ENCODE measurements at places on chromosomes 4 and X. TPM values are rescaled to one million over a fixed set of nuclear protein-coding genes. Genes with fewer than 3 reads are reported as not detected.

GRCh38 chr4:6069845-6070709 lies 51.8 kb upstream of the C4orf50 start:
- no peak for DNase-seq

DNA sequence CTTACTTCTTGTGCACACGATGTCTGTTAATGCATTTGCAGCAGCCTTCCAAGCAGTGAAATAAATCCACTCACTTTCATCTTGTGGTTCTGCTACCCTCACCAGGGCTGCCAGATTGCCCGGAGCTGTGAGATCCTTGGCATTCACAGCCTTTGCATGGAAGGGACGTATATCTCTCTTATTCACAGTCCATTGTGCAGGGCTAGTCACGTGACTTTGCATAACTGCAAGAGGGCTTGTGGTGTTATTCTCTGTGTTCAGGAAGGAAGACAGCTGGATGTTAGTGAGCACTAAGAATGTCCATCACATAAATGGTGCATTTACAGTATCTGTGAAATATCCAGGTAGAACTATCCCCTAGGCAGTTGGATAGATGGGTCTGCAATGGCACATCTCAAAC lies 96.5 kb upstream of the BEND4 start:
- DNase-seq: no peak

Gene RAI2
- total RNA-seq: 0.13 TPM

Gene EMCN
- total RNA-seq: 105 TPM

DNA sequence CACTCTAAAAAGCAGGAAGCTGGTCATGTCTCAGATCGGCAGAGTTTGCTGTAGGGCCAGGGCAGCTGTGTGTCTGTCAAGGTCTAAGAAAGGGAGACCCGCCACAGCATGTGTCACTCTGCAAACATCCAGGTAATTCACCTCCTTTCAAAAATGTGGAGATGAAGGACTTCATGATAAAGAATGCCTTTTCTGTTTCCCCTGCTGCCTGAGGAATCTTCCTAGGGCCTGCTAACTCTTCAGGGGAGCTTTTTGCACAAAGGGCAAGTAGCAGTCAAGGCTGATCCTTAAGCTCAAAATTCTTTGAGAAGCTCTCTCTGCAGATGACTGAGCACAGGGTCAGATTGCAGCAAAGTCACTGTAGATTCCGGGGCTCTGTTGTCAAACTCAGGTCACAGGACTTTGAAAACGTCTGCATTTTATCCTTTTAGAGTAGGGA lies 21.1 kb downstream of the RASL11B start:
- no peak for DNase-seq

DNA sequence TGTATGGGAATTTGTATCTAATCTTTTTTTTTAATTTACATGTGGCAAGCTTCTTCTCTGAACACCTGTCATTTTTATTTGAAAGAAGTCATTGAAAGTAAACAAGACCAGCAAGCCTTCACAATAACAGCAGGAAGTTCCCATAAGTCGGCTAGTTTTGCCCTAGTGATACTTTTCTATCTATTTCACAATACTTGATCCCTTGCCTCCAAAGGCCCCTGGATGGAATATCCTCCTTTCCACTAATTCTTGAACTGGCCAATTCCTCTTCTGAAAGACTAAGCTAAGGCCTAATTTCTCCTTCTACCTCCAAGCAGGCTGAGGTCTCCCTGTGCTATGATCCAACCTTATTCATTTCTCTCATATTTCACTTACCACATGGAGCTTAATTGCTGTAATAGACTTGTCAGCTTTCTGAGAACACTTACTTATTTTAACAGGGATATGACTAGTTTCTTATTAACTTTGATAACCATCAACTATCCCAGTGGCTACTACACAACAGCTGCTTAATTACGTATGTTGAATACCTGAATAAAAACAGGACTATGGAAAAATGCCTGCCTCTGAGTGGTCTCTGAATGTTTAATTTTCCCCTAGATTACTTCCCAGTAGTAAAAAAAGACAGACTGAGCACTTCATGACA lies 194.2 kb downstream of the MAD2L1 start:
- no peak for DNase-seq

DNA sequence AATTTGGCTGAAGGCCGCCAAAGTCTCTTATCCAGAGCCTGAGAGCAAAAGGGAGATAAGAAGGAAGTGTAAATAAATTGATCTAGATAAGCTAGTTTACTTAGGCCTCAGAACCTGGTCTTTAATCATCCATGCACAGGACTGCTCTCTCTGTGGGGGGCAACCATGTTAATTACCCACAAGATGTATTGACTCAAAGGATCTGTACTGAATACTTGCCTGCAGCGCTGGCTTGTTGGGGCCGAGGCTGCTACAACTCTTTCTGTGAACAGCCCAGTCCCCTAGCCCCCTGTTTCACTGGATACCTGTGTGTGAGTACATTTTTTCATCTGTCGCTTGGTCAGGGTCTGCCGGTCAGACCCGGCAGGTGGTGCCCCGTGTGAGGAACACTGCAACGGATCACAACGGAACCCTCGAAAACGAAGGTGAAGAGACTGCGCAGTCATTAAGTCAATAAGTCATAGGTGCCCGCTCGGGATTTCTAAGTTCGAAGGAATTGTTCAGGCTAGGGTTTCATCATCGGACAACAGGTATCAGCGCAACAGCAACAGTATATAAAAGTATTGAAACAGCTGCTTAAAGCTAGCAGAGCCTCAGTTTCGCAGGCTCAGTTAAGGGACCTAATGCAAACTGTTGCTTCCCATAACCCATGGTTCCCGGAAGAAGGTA lies 8.3 kb downstream of the MAGEA11 start:
- DNase-seq: no peak

Gene PFKFB1
- not detected for total RNA-seq

DNA sequence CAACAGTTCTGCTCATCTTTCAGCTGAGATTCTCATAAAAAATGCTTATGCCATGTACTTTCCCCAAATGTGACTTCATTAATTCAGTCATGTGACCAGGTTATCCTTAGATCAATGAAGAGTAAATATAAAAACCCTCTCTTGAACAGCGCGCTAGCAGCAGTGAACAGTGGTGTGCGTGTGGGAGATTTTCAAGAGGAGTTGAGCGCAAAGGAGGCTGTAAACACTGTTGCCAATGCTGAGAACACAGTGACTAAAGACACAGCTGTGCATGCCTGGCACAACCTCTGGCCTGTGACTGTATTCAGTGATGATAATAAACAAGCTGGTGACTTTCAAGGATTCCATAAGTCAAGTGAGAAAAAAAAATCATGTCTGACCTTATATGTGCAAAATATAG lies 25.1 kb downstream of the MSX1 start:
- DNase-seq: no peak

- no peak for DNase-seq
Observed at GRCh38 chr4:151472711-151473110, 63.7 kb downstream of the FHIP1A start.

DNA sequence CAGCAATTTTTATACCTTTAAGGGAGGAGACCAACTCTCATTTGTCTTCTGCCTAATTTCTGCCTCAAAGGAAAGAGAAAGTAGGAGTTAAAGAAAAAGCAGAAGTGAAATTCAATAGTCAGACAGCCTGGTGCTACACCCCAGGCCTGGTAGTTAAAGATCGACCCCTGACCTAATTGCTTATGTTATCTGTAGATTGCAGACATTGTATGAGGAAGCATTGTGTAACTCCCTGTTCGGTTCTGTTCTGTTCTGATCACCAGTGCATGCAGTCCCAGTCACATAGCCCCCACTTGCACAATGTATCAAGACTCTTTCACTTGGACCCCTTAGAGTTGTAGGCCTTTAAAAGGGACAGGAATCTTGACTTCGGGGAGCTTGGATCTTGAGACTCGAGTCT lies 335.9 kb upstream of the AR start:
- DNase-seq: no peak

DNA sequence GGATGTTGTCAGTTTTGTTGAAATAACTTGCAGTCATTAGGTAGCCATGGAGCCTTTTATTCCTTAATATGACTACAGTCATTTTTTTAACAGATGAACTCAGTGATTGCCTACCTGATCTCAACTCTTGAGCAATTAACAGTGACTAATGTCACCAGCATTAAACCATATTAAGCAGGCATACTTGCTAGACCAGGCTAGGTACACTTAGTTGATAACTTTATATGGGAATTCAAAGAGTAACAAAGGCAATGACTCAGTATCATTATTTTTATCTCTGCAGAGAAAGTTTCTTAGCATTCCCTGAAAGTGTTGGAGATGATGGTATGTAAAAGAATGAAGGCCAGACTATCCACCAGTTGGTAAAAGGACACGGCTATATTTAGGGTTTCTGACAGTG lies at the start of gene C4orf54:
TSS of gene C4orf54 (minus strand) at position 31 of the 400 bp plus-strand sequence. CDS start 3,180 bp downstream, outside the sequence.
- DNase-seq: no peak

GRCh38 chr4:11973270-11973669 lies 544.6 kb upstream of the HS3ST1 start:
- no peak for DNase-seq

GRCh38 chrX:118571836-118572235 lies 76.2 kb downstream of the DOCK11 start:
- no peak for DNase-seq

Gene ARAP2
- total RNA-seq: 0.14 TPM

Gene KDR
- total RNA-seq: 200 TPM

- DNase-seq: no peak
Observed at GRCh38 chrX:1418901-1419544, 27.1 kb upstream of the SLC25A6 start.

- no peak for DNase-seq
Observed at GRCh38 chrX:149312988-149313387, 192.1 kb downstream of the IDS start.

- no peak for DNase-seq
Observed at GRCh38 chr4:118346495-118346894, 6.3 kb downstream of the PRSS12 start.

GRCh38 chr4:121070696-121071639 lies 1.4 kb downstream of the NDNF start:
- DNase-seq: no peak

GRCh38 chrX:40154853-40155588 lies 57.3 kb upstream of the BCOR start:
- DNase-seq: peak; percentile 45

GRCh38 chr4:159071178-159071968 lies 31.5 kb upstream of the RAPGEF2 start:
- peak; percentile 32 for DNase-seq

DNA sequence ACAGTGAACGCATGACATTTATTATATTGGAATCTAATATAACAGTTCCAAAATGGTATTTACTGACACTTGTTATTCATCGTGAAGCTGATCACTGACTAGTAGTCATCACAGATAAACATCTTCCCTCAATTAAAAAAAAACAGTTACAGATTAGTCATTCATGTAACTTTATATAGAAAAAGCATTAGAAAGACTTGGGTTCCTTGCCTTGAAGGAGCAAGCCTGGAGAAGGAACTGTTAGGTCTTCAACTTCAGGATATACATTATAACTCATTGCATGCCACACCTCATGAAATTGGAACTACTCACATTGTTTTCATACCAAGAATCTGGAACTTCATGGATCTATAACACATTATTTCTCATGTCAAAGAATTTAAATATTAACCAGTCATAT lies 317.7 kb downstream of the CCSER1 start:
- DNase-seq: no peak

DNA sequence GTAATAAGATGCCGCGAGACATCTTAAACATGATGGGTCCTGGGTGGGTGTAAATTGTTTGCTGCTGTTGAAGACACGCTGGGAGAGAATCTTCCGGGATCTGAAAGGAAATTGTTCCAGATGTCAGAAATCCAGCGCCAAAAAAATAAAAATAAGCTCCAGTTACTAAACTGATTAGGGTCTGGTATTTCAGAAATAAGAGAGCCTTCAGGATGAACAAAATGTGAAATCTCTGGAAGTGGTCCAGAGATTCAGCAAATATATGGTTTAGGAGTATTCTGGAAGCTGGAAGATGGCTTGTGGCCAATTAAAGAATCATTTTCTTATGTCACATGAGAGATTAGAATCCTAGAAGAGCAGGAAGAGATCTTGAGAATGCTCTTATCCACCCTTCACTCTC lies 75.8 kb upstream of the NHS start:
- no peak for DNase-seq
